ENCODE measurements at places on chromosomes 7 and 10. TPM values are rescaled to one million over a fixed set of nuclear protein-coding genes. Genes with fewer than 3 reads are reported as not detected.

AKR1D1 gene
- not detected for total RNA-seq

OPN4 gene
- not detected for total RNA-seq

HTRA1 gene
- 43.1 TPM for total RNA-seq

CCNY gene
- total RNA-seq: 88.6 TPM

ANXA8 gene
- total RNA-seq: not detected

C10orf67 gene
- total RNA-seq: under 0.01 TPM

GFRA1 gene
- 5.1 TPM for total RNA-seq

NPSR1 gene
- total RNA-seq: not detected

GATA3 gene
- under 0.01 TPM for total RNA-seq

ZNF239 gene
- 0.17 TPM for total RNA-seq

TRPV6 gene
- total RNA-seq: not detected

PSD gene
- 0.11 TPM for total RNA-seq

PNLIP gene
- total RNA-seq: not detected

GNGT1 gene
- not detected for total RNA-seq

PTPN12 gene
- total RNA-seq: 51.9 TPM

OR6B1 gene
- not detected for total RNA-seq

PAX4 gene
- not detected for total RNA-seq

ELFN1 gene
- 0.77 TPM for total RNA-seq

LIPF gene
- not detected for total RNA-seq

PCLO gene
- 5.3 TPM for total RNA-seq

SEMA3A gene
- 135 TPM for total RNA-seq

PAPOLB gene
- total RNA-seq: 0.11 TPM

DUSP5 gene
- total RNA-seq: 54.9 TPM

YAE1 gene
- total RNA-seq: 12.6 TPM

NKX2-3 gene
- total RNA-seq: not detected

Data from dermis lymphatic vessel endothelial cell (primary cell).